ENCODE measurements at places on chromosomes 16 and 17.

- no peak for ATAC-seq
Measured at GRCh38 chr16:80263181-80263823, 277.5 kb upstream of the DYNLRB2 start.

DNA sequence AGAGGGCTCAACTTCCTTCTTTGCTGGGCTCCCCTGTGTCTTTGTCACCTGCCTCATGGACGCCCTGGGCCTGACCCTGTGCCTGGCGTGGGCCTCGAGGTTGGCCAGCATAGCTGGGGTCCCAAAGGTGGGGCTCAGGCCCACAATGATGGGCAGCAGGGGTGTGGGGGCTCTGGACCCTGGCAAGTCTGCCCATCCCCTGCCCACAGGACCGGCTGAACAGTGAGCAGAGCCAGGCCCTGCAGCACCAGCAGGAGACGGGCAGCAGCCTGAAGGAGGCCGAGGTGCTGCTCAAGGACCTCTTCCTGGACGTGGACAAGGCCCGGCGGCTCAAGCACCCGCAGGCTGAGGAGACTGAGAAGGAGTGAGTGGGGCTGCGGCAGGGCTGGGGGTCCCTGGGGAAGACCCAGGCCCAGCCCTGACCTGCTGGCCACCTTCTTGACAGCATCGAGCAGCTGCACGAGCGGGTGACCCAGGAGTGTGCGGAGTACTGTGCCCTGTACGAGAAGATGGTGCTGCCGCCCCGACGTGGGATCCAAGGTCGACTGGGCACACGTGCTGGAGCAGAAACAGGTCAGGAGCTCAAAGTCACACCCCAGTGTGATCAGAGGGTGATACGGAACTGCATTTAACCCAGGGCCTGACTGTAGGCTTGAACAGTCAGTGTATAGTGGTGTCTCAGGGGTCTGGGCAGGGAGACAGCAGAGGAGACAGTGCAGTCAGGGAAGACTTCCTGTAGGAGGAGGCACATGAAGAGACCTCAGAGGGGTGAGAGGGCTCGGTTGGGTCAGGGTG lies 3.8 kb downstream of the EVPLL start:
- ATAC-seq, result no peak

GRCh38 chr17:6574687-6575595 lies 18.6 kb upstream of the PITPNM3 start:
- ATAC-seq, result peak; percentile 50

- no peak for ATAC-seq
Measured at GRCh38 chr17:61465550-61466237, 13.5 kb downstream of the TBX4 start.

GRCh38 chr17:9887508-9887907 lies 17.6 kb downstream of the RCVRN start:
- no peak for ATAC-seq

DNA sequence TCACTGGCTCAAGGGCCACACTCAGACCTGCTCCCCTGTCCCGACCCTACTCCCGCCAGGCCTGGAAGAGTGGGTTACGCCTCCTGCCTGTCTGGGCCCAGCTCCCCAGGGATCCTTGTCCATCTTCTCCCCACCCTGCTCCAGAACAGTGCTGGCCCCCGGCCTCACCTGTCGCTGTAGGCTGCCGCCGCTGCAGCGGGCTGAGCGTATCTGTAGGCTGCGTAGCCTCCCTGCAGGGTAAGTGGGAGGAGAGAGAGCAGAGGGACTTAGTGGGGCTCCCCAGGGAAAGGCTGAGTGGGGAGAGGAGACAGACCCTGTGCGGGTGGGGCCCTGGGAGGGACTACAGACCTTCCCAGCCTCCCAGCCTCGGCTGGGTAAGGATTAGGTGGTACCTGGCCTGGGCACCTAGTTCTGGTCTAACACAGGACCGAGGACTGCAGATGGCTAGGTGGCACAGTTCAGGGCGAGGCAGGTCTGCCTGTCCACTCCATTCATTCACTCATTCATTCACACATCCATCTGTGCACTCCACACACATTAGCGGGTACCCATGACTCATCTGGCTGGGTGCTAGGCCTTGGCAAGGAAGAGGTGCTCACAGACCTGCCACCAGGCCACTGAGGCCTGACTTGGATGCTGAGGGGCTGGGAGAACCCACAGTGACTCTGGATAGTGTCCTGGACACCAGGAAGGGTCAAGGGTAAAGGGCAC lies 20.9 kb downstream of the ENGASE start:
- ATAC-seq, result no peak

DNA sequence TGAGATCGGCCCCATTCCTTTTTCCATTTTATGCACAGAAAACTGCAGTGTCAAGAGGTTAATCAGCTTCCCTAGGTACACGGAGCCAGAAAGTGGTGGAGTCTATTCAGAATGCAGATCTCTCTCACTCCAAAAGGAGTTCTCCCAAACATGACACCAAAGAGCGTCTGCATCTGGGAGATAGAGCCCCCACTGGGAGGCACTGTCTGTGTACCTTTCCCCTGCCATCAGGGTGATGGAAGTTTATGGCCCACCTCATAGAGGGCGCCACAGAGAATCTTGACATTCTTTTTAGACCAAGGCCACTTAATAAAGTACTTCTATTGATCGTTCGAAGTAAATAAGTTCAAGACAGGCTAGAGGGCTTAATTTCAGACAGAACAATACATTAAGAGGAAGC lies 493.7 kb upstream of the ERCC4 start:
- ATAC-seq, result no peak

GRCh38 chr16:25108054-25108453 lies 3.5 kb upstream of the LCMT1 start:
- ATAC-seq, result no peak

- no peak for ATAC-seq
Measured at GRCh38 chr17:78966910-78967600, 12.7 kb downstream of the LGALS3BP start.

DNA sequence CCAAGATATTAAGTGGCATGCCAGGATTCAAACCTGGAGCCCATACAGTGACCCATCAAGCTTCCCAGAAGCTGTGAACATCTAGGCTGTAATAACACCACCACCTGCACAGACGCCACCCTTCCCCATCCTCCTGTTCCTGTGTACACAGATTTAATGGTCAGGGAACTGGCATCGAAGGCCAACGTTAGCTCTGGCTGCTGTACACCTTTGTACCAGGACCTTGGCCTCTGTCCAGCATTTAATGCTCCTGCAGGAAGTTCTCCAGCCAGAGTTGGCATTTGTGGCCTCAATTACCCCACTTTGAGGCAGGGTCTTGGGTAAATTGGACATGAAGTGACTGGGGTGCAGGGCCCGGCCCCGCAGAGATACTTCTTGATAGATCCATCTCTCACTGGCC lies 49.3 kb downstream of the SCNN1B start:
- no peak for ATAC-seq

DNA sequence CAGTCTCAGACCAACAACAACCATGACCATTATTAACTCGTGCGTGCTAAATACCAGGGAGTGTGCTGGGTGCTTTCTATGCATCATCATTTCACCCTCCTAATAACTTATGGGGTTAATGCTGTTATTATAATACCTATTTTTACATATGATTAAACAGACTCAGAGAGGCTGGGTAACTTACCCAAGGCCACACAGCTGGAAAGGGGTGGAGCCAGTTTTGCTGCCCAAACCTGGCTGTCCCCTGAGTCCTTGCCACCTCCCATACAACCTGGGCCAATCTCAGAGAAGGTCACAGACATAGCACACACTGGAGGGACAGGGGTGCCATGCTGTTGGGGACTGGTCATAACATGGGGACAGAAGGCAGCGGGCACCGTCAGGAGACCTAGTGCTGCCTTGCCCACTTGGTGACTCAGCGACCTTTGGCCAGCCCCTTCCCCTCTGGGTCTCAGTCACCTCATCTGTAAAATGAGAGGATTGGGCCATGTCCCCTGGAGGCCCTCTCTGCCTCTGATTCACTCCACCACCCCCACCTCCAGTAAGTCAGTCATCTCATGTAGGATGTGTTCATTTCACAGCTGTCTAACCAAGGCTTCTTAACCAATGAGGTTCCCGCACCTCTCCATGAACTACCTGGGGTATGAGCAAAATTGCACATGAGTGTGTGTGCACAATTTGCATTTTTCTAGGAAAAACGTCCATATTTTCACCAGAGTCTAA lies 11.4 kb upstream of the FADS6 start:
- ATAC-seq, result peak; percentile 17

GRCh38 chr17:3754458-3755334 lies 31.0 kb downstream of the HASPIN start:
- peak; percentile 97 for ATAC-seq

GRCh38 chr16:28846933-28847273 lies 755 bp upstream of the TUFM start:
- ATAC-seq, result peak; percentile 8

DNA sequence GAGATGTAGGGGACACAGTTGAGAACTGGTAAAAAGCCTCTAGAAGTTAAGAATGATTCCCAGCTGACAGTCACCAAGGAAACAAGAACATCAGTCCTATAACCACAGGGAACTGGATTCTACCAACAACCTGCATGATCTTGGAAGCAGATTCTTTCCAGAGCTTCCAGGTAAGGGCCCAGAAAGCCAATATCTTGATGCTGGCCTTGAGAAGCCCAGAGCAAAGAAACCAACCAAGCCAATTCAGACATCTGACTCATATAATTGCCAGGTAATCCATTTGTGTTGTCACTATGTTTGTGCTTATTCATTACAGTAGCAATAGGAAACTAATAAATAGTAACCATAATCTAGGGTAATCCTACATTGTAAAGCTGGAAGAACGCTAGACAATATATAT lies 81.6 kb downstream of the CACNG1 start:
- no peak for ATAC-seq

- ATAC-seq, result peak; percentile 23
Measured at GRCh38 chr16:88790312-88791211, 5.5 kb upstream of the PIEZO1 start.

DNA sequence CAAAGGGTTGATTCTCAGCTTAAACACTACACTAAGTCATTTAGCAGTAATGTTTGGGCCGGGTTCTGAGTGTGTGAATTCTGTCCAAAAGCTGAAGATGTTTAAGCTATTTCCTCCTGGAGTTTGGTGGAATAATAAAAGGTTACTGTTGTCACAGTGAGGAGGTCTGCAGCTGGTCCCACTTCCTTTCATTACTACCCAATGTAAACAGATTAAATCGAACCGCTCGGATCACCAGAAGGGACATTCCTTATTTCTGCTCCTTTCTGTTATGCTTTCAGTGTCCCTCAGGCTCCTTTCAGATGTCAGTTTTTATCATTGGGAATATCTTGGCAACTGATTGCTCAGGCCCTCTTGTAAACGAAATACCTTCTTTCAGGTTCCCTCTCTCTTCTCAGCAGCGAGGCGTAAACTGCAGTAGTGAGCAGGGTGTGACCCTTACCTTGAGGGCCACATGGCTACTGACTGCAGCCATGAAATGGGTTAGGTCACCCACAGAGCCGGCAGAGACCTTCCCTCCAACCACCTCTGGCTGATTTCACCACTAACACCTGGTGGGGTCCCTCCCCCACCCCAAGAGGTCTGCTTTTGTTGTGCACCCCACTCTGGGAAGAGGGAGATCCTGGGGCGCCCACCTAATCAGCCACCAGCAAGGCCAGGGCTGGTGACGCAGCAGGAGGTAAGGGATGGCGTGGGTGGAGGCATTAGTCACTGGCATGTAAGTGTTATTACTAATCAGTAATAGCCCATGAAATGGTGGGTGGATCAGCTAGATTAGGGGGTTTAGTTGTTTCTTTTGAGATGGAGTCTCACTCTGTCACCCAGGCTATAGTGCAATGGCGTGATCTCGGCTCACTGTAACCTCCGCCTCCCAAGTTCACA lies 117.6 kb downstream of the VPS53 start:
- peak; percentile 82 for ATAC-seq

- peak; percentile 65 for ATAC-seq
Measured at GRCh38 chr16:19431636-19432340, 14.1 kb downstream of the TMC5 start.

- no peak for ATAC-seq
Measured at GRCh38 chr16:5761592-5761991, 664.0 kb upstream of the EEF2KMT start.

GRCh38 chr16:9408297-9408878 lies 316.9 kb downstream of the HAPSTR1 start:
- ATAC-seq, result no peak

- peak; percentile 6 for ATAC-seq
Measured at GRCh38 chr17:16820161-16820877, 130.3 kb downstream of the CCDC144A start.

- ATAC-seq, result no peak
Measured at GRCh38 chr17:34776456-34777443, 184.5 kb downstream of the CCT6B start.

GRCh38 chr17:76155988-76156661 lies 15.1 kb upstream of the FOXJ1 start:
- ATAC-seq, result peak; percentile 80

DNA sequence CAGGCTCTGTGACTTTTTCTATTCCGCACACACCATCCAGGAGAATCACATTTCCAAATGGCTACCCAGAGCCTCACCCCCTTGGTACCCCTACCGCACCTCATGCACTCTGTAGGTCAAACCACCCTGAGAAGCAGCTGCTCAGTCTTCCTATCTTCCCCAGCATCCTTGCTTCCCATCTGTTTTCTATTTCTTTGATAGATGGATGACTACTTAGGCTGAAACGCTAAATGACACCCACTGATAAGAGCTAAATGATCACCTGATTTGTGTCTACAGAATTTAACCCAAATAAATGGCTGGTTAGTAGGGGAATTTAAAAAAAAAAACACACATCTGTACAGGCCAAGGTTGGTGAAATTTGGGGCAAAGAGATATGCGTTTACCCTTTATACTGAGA lies 17.6 kb upstream of the COX10 start:
- ATAC-seq, result no peak

DNA sequence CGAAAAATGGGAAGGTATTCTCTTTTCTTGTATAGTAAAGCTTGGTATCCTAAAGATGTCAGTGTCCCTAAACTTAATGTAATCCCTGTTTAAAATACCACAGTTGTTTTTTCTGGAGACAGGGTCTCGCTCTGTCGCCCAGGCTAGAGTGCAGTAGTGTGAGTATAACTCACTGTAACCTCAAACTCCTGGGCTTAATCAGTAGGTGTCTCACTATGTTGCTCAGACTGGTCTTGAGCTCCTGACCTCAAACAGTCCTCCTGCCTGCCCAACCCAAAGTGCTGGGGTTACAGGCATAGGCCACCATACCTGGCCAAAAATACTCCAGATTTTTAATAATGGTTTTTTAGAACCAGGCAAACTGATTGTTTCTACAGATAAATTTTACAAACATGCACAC lies 8.2 kb downstream of the DCAF7 start:
- no peak for ATAC-seq

DNA sequence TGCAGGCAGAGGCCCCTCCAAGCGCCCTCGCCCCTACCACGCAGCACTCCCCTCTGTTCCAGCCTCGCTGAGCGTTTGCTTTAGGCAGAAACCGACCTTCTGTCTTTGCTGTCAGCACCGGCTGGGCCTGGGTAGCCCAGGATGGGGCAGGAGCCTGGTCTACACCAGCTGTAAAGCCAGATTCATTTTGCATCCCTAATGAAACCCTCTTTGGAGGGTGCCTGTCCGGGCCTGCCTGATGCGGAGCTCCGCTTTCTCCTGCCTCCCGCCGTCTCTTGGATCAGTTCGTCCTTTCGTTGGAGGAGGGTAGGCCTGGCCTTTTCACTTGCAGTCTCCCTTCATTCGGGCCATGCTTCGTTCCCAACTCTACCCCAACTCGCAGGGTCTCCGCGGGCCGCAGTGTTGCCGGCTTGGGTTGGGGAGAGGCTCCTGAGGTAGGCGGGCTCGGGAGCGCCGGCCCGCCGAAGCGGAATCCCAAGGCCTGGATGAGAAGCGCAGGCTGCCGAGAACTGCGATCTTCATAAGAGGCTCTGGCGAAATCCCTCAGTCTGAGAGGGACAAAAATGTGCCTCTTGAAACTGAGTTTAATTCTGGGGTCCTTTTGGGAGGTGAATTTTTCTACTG lies 4.8 kb upstream of the HOXB8 start:
- no peak for ATAC-seq
